Stimulated activated CD4-positive, alpha-beta T cell treated with anti-CD3 and anti-CD28 coated beads, Interleukin-4, amount 100 ng/mL, for 4 hours (primary cell): ENCODE measurements at places on chromosomes 2 and 18.

DNA sequence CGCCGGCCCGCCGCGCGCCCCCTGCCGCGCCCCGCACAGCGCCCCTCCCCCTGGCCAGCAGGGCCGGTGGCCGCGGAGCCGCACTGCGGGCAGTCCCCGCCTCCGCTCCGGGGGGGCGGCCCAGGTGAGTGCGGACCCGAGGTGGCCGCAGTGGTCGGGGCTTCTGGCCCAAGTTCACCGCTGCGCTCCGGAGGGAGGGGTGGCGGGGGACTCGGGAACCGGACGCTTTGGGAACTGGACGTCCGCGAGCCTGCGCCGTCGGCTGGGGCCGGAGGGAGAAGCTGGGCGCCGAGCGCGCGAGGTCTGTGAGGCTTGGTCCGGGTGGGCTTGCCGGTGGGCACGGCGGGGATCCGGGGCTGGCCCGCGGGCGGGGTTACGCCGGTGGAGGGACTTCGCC, 591 bp upstream of the LDLRAD4 start:
- no peak for DNase-seq

DNA sequence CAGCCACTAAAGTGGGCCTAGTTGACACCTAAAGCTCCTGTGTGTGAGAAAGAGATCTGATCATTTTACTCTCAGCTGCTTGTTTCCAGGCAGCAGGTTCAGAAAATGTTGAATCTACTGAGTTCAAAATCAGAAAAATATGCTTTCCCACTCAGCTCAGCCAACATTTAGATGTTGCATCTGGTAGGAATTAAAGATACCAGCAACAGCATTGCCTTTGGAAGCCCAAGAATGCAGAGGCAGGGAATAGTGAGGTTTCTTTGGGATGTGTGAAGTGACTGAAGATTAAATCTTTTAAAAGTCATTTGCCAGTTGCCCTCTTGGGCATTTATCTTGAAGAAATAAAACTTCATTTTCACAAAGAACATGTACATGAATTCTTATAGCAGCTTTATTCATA, 33.9 kb upstream of the DOCK10 start:
- no peak for DNase-seq

- no peak for DNase-seq
Observed at GRCh38 chr2:67002618-67003371, 394.3 kb upstream of the ETAA1 start.

GRCh38 chr2:223789423-223789822, 48.0 kb downstream of the AP1S3 start:
- DNase-seq = no peak

DNA sequence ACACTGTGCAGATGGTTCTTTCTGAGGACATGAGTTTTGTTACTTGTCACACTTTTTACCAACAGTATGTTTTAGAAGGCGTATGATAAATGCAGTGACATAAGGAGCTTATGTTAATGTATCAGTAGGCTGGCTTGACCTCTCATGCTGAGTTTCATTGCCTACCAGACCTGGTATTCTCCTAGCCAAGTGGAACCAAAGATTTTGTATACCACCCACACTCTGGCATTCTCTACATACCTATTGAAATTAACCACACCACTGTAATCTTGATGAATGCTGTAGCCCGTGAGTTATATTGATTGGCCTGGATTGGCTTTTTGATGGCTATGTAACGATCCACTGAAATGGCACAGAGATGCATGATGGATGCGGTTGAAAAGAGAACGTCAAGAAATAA, 11.4 kb downstream of the HTR2B start:
- DNase-seq = no peak

- DNase-seq = no peak
Observed at GRCh38 chr2:119531292-119531691, 7.0 kb upstream of the SCTR start.

DNA sequence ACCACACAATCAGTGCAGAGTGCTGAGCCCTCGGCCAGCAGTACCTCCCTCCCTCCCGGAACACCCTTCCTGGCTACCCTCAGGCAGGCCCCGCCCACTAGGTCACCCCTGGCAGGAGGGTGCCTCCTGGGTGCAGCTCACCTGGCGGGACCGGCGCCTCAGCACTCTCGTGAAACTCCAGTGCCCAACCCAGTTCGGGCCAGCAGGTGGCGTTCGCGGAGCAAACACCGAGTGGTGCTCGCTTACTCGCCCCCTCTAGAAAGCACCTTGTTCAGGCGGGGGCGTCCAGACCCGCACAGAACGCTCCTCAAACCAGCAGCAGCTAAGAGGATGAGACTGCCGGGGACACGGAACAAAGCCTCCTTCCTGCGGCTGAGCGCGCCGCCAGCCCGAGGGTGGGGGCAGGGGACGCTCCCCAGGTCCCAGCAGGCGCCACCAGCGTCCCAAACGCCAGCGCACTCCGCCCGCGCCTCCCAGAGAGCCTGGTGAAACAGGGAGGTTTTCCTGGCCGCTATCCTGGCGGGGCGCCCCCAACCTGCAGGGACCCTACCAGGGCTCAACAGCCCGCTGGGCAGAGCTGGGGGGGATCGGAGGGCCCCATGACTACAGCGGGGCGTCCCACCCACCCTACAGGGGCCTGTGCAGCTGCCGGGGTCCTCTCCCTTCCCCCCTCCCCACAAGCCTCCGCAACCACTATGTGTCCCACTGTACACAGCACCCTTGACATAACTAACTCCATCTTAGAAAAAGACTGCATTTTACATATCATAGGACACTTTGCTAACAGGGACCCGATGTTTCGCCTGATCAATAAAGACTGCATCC, 44.7 kb downstream of the MRPS5 start:
- peak; percentile 86 for DNase-seq

- no peak for DNase-seq
Observed at GRCh38 chr2:223654384-223654915, 52.3 kb upstream of the SCG2 start.

DNA sequence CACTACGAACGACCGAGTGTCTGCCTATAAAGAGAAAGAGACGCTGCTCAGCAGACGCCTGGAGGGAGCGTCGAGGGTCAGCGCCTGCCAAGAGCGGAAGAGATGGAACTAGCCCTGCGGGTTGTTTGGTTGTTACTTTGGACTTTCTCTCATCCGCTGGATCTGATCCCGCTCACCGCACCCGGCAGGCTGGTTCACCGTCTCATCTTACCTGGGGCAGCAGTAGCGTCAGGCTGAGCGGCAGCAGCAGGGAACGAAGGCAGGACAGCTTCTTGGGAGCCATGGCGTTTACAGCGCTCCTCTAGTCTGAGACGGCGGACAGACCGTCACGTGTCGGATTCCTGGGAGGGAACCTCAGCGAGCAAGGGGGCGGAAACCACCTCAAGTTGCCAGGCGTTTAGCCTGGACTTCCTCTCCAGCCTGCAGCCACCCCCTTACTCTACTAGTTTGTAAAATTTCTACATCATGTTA, 1.9 kb downstream of the GLB1L start:
- no peak for DNase-seq

DNA sequence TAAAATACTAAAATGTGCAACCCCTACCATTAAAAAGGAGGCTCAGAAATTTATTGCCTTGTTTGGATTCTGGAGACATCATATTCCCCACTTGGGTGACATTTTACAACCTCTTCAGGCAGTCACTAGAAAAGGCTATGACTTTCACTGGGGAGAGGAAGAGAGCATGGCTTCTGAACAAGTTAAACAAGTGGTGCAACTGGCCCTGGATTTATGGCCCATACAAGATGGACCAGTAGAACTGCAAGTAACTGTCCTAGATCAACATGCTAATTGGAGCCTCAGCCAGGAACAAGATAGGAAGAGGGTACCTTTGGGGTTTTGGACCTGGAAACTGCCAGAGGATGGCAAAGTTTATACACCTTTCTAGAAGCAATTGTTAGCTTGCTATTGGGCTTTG, 4.0 kb upstream of the DSG2 start:
- no peak for DNase-seq

- DNase-seq = no peak
Observed at GRCh38 chr2:29755829-29756228, 165.6 kb downstream of the ALK start.

DNA sequence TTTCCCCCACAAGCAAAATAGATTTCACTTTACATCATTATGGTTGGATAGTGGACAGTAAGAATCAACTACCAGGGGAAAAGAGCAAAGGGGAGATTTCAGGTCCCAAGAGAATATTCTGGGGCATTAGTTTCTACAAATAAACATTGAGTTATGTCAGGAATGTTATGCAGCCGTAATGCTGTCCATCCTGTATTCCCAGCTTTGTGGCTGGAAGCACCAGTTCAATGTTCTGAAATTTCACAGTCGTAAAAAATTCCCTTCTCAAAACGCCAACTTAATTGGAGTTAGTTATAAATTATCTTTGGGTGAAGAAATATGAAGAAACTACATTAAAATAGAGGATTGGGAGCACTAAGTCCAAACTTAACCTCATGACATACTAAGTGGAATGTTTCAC, 141.5 kb upstream of the FIGN start:
- no peak for DNase-seq

DNA sequence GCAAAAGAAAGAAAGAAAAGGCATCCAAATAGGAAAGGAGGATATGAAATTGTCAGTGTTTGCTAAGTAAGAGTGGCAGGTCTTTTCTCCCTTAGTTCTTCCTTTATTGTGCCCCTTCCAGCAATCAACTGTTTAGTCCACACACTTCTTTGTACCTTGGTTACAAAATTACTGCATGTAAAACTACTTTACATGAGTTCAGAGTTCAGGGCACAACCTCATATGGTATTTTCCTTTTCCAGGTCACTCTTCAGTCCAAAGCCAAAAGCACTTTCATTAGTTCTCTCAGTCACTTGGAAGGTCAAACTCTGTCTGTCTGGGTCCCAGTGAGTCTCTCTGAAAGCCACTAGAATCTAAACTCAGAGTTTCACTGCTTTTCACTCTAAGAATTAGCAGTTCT, 122.5 kb upstream of the SRD5A2 start:
- no peak for DNase-seq

DNA sequence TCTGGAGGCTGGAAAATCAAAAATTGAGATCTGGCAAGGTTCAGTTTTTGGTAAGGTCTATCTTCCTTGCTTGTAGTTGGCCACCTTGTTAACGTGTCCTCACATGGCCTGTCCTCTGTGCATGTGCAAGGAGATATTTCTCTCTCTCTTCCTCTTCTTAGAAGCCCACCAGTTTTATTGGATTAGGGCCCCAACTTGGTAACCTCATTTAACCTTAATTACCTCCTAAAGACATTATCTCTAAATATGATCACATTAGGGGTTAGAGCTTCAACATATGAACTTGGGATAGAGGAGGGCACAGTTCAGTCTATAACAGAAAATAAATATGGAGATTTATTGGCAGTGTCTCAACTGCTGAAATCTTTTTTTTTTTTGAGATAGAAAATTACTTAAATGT, 19.6 kb upstream of the RND3 start:
- no peak for DNase-seq

DNA sequence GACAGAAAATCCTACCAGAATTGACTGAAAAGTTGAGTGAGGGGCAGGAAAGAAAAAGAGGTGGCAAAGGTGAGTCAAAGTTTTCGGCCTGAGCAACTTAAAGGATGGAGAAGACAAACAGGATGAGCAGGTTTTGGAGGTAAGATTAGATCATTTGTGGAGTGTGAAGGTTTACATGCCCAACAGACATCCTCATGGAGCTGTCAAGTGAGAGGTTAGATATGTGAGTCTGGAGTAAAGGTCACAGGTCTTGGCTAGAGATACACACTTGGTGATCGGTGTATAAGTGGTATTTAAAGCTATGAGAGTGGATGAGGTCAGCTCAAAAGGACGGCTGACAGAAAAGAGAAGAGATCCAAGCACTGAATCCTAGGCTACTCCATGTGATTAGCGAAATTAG, 11.1 kb upstream of the MYL12A start:
- DNase-seq = no peak

DNA sequence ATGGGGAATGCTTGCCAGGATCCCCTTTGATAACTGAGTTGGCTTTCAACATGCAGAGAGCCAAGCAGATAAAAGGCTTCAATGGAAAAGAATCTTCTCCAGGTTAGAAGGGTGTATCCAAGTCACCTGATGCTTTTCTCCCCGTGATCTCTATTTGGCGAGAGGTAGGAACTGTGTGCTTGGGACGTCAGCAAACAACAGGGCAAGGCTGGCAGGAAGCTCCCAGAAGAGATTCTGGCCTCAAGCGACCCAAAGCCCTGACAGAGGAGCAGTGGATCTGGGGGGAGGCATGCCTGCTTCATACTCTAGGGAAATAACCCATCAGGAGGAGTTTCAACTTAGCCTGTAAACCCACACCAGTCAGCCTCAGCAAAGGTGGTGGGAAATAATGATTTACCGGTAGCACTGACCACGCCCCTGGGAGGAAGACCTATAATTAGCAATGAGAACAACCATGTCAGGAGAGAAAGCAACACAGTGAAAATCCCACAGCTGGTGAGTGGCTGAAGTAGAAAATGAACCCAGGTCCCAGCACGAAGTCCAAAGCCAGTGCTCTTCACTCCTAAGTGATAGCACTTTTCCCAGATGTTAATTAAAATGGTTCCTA, 76.3 kb upstream of the SEC11C start:
- no peak for DNase-seq

DNA sequence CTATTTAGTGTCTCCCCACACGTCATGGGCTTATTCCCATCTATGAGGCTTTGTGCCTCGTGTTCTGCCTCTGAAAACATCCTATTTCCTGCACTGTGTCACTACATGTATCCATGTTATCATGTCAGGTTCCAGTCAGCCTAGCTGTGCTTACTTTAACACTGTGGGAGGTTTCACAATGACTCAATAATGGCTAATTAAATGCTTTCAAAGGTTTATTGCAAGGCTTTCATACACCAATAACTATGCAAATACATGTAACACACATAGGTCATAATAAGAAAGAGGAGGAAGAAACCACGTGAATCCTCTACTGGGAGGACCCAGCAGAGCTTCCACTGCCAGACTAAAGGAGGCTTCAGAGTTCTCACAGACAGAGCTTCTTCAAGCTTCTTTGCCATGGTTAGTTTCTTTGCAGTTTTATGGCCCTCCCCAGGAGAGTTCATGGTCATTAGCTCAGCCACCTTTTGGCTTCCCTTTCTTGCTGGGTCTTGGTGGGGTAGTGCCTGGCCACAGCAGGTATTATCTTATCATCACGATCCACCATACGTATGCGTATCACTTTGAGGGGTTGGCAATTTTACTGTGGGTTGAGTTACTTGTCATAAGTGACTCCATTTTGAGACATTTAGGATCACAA, 5.1 kb upstream of the COLEC12 start:
- DNase-seq = no peak

DNA sequence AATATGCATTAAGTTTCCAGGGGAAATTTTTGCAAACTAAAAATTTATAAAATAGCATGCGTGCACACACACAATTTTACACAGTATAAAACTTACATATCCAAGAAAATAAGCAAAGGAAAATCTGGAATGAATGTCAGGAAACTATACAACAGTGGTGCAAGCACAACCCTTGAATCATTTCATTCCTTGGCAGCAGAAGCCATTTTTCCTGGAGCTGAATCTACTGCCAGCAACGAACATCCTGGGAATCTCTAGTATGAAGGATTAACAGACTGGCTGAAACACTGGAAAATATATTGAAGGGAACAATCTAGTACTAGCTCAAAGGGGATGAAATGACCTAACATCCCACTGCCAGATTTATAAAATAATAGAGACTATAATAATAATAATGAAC, 235.3 kb downstream of the DYM start:
- no peak for DNase-seq

- DNase-seq = no peak
Observed at GRCh38 chr2:159045545-159046454, 77.4 kb downstream of the TANC1 start.

GRCh38 chr2:232434091-232434490, 21.9 kb upstream of the ALPI start:
- no peak for DNase-seq

- no peak for DNase-seq
Observed at GRCh38 chr2:233189025-233189424, 62.4 kb upstream of the ATG16L1 start.
